ENCODE measurements at places on chromosomes 1 and 21. TPM values are rescaled to one million over a fixed set of nuclear protein-coding genes. Genes with fewer than 3 reads are reported as not detected.

The FMN2 gene
- 6.0 TPM for total RNA-seq

The GJA8 gene
- not detected for total RNA-seq

The TAS1R3 gene
- 0.11 TPM for total RNA-seq

The SVBP gene
- 13.4 TPM for total RNA-seq

The FAM167B gene
- total RNA-seq = 0.50 TPM

The AKNAD1 gene
- not detected for total RNA-seq

The ATP6V0B gene
- 104 TPM for total RNA-seq

The CFHR3 gene
- total RNA-seq = not detected

The ETNK2 gene
- 10.0 TPM for total RNA-seq

The HES3 gene
- total RNA-seq = not detected

The OR14K1 gene
- not detected for total RNA-seq

The WDR4 gene
- total RNA-seq = 19.9 TPM

The OR6N1 gene
- not detected for total RNA-seq

The TDRD5 gene
- under 0.01 TPM for total RNA-seq

The OXCT2 gene
- total RNA-seq = 4.5 TPM
